ENCODE measurements at places on chromosomes 1 and 21. TPM values are rescaled to one million over a fixed set of nuclear protein-coding genes. Genes with fewer than 3 reads are reported as not detected.

- no peak for DNase-seq
These were observed 64.5 kb downstream of the RPAP2 start for GRCh38 chr1:92363401-92363800.

The TMEM82 gene
- not detected for total RNA-seq

DNA sequence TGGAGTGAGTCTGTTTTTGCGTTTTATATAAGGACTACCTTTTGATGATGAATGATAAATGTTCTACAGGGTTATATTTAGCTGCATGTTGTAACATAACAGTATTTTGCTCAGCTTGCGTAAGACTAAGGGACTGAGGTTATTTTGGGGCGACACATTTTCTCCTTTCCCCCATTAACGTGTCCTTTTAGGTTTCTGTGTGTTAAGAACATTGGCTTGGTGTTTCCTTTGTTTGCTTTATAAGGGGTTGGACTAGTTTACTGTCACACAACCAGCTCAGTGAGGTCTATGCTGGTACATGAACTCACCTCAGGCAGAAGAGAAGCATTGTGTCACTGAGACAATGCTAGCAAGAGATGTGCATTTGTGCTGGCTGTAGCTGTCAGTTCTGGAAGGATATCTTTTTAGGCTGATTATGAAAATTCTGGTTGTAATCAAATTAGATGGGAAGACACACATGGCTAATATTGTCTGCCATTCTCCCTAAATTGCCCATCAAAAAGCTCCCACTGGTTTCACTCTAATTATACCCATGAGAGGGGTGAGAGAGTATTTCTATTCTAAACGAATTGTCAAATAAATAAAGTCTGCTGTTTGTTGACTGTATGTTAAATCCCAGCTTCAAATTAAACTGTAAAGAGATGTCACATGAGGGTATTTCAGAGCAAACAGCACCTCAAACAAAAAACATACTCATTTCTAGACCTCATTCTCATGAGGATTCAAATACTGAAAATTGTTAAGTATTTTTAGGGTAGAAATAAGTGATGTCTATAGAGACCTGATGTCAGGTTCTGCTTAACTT lies 62.6 kb downstream of the CDC14A start:
- no peak for DNase-seq

DNA sequence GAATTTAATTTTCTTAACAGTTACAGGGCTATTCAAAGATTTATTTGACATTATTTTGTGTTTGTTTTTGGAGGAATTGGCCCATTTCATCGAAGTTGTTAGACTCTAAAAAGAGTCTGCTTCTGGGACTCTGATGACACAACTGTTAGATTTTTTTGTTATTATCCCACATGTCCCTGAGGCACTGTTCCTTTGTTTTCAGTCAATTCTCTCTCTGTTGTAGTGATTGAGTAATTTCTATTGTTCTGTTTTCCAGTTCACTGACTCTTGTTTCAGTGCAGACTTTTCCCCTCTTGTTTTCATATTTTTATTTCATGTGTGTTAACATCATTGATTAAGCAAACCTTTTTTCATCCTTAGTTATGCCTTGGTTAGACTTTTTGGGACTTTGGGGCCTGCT lies 325.0 kb downstream of the ZNF326 start:
- no peak for DNase-seq

DNA sequence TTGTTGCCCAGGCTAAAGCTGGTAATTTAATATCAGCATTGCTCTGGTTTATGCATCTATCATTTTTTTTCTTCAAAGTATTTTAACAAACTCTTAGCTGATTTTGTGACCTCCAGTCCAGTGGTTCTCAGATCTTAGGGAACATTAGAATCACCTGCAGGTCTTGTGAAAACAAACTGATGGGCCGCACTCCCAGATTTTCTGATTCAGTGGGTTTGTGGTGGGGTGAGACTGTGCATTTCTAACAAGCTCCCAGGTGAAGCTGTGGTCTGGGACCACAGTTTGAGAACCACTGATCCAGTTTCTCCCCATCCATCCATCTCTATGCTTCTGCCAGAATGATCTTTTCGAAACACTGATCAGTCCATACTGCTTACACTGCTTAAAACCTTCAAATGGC lies 305.7 kb upstream of the USP24 start:
- no peak for DNase-seq

DNA sequence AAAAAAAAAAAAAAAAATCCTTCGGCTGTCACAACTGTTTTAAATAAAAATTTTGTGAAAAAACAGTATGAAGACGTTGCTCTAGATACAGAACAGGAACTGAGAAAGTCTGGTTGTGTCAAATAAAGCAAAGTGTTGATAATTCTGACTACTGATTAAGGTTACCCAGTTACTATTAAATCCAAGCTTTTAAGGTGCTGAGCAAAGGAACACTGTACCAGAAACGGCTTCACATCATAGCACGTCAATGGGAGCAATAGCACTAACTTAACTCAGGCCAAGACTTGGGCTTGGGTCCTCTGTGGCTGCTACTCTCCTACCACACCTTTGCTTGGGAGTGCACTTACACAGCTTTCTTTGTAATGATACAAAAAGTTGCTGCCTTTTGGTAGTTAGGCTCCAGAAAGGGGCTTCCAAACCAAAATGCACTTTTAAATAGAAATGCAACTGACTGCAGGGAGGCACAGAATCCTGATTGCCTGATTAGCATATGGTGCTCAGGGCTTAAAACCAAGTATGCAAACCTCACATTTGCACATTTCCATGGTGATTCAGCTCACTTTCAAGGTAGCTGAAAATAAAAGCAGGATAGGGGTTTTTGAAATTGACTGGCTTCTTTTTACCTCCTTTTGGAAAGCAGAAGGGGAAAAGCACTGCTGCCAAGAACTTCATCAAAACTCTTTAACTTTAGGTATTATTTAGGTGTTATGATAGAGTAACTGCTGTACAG lies 6.3 kb downstream of the MCL1 start:
- no peak for DNase-seq

DNA sequence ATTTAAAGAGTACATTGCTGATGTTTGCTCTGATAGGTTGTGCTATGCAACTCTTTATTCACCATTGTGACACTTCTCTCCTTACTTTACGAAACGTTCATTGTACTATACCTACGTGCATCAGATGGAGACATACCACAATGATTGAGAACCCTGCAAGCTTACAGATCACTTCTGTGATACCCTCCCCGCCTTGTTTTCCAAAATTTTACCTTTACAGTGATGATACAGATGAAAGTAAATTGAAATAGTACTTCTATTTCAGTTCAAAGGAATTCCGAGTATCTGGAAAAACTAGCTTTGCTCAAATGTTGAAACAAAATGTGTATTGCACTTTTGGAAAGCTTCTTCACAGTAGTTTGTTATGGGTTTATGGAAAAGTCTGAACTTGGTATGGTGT lies 3.3 kb downstream of the OR14K1 start:
- no peak for DNase-seq

GRCh38 chr1:93577536-93578432 lies 103.9 kb downstream of the BCAR3 start:
- DNase-seq, result peak; percentile 16

The LAX1 gene
- 2.7 TPM for total RNA-seq

The PPM1J gene
- 5.3 TPM for total RNA-seq

DNA sequence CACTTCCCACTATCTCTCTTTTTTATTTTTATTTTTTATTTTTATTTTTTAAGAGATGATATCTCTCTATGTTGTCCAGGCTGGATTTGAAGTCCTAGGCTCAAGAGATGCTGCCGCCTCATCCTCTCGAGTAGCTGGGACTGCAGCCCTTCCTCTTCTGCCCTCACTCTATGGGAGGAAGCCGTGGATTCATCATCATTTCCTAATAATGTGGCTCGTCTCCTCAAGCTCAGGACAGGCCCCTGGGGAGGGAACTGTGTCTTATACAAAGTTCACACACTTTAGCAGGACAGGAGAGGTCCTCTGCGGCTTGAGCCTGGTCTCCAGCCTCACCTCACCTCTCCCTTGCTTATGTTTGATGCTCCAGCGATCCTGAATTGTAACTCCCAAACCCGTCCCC lies 16.5 kb upstream of the IFFO2 start:
- no peak for DNase-seq

The RGS4 gene
- total RNA-seq, result 6.7 TPM

- DNase-seq, result no peak
These were observed 69.2 kb upstream of the HSPA13 start for GRCh38 chr21:14452031-14452726.

DNA sequence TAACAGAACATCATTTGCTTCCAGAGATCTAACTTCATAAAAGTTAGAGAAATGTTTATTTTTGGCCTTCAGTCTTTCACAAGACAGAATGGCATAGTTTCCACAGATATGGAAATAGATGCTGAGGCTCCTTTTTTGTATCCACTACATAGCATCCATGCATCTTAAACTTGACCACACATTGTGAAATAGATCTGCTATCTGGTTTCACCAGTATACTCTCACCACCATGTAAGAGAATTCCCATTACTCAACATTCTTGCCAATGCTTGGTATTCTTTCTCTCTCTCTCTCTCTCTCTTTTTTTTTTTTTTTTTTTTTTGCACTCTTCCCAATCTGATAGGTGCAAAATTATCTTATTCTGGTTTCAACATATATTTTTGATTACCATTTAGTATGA lies 52.1 kb upstream of the PRMT6 start:
- no peak for DNase-seq

- no peak for DNase-seq
These were observed 89.3 kb downstream of the ITPKB start for GRCh38 chr1:226649780-226650179.

DNA sequence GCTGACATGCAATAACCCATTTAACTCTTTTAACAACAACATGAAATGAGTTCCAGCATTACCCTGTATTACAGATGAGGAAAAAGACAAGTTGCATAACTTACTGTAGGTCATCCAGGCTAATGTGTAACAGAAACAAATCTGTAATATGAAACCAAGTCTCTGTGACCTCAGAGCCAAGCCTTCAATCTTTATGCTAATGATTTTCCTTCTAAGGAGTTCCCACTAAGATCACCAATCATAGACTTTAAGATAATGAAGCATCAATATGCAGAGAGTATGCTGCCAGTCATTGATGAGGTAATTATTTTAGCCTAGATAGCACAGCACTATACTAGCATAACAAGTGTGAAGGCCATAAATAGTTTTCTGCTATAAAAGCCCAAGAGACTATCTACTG lies 35.6 kb upstream of the RNPC3 start:
- no peak for DNase-seq

DNA sequence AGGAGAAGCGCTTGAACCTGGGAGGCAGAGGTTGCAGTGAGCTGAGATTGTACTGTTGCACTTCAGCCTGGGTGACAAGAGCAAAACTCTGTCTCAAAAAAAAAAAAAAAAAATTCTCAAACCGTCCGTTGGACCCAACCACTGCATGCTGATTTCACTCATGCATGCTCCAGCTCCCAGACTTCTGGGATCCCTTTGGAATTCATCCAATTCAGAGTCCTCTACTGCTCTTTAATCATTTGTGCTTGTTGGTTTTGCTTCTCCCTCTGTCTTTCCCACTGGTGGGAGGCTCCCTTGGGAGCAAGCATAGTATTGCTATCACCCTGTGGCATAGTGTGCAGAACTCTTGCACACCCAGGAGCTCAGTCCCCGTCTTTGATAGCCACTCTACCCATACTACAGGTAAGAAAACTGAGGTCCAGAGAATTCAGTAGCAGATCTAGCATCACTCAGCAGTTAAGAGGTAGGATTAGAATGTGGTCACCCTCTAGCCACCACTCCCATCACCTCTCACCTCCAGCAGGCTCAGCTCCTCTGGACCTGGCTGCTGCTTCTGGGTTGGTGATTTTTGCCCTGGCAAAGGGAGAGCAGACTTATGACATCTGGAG lies 3.1 kb upstream of the LMNA start:
- DNase-seq, result no peak

- DNase-seq, result no peak
These were observed 97.3 kb downstream of the PAX7 start for GRCh38 chr1:18727956-18728355.

DNA sequence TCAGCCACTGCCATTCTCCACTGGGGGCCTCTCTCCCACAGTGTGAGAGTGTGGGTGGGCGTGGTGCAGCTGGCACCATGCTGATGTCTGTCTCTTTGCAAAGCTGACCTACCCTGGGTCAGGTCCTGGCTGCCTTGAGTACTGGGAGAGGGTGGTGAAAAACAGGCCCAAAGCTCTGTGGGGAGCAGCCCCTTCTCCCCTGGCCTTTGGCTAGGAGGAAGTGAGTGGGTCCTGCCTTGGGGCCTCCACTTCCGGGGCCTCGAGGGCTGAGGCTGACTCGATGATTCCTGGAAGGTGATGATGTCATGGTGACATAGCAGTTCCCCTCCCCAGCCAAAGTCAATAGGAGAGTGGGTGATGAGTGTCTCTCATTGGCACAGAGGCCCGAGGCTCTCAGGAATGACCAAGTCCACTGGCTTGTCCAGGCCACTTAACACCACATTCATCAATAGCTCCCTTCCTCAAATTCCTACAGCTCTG lies 53.0 kb downstream of the IER5 start:
- DNase-seq, result no peak

The LCE1F gene
- total RNA-seq, result not detected
